Activated CD4-positive, alpha-beta T cell treated with anti-CD3 and anti-CD28 coated beads, Interleukin-2, amount 50 U/mL, for 24 hours (primary cell): ENCODE measurements at places on chromosomes 13 and 19.

DNA sequence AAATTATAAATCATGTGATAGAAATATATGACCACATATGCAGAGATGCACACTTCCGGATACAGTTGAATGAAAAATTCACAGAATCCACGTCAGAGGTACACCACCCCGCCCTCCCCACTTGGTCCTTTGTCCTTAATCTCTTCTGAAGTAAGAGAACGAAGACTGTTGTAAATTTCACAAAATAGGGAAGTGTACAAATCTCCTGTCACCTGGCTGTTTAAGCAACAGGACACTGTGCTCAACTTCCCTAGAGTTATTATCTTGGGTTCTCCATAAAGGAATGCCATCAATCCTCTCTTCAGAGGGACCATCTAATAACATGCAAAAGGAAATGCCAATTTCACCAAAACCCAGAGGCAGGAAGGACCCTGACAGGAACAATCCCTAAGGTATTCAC, 10.5 kb upstream of the CEACAM6 start:
- DNase-seq = no peak

GRCh38 chr13:73036566-73036965, 22.2 kb upstream of the KLF5 start:
- DNase-seq = no peak

- DNase-seq = no peak
These were observed 215.7 kb downstream of the KATNAL1 start for GRCh38 chr13:30091691-30092090.

DNA sequence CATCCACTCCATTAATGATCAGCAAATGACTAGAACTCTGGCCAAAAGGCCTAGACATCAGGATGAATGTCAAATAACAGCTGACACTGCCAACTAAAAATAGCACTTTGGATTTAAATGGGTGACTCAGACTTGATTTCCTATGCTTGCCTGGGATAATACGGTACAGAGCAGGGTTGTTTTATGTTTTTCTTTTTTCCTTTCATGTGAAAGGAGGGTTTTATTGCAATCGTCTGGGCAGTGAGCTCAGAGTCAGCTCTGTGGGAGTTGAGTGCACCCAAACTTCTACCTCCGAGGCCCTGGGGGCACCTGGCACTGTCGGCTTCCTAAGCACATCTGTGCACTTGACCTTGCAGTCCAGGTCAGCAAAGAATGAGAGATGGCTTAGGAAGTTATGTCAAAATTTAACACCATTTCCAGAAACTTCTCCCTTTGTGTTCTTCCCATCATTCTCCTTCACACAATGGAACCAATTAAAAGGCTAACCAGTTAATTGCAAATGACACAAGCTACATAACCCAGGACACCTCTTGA, 134.1 kb downstream of the LACC1 start:
- DNase-seq = no peak

DNA sequence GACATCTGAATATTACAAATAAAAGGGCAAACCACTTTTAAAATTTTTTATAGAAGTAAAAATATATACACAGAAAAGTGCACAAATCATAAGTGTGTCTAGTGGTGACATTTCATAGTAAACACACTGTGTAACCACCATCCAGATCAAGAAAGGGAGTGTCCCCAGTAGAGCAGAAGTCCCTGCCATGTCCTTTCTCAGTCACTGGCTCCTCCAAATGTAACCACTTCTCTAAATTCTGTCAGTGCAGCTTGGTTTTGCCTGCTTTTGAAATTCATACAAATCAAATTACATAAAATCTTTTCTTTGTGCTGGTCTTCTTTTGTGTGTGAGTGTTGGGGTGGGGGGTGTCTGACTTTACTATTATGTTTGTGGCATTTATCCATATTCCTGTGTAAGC, 116.5 kb downstream of the RBM26 start:
- no peak for DNase-seq

GRCh38 chr13:41928323-41928722, 32.6 kb downstream of the VWA8 start:
- DNase-seq = no peak

- no peak for DNase-seq
These were observed 299.8 kb downstream of the TSHZ3 start for GRCh38 chr19:31049431-31049830.

DNA sequence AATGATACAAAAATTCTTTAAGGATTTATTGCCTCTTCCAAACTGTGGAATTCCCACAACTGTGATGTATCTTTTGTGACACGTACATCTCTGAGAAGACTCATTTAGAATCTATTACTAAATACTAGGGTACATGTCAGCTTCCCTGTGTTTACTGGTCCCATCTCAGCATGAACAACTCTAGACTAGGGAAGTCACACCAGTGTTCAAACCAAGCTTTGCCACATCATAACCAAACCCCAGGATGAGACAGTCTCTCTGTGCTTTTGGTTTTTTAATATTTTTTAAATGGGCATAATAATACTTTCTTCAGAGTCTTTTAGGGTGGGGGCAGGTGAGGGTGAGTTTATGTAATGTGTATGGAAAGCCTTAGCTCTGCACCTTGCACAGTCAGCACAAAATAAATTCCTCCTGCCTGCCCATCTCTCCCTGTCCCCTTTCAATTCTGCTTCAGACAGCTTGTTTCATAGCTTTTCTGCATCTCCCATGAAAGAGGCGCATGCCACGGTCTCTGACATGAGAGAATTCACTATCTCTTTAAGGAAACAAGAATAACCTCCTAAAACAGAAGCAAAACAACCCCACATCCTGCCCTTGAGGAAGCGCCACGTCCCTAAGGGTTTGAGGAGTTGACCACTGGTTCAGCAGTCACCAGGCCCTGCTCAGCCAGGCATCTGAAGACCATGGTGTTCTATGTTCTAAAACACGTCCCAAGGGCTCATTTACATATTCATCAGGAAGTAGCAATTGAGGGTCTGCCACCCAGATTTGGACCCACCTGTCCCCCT, 174.5 kb downstream of the USP12 start:
- no peak for DNase-seq

DNA sequence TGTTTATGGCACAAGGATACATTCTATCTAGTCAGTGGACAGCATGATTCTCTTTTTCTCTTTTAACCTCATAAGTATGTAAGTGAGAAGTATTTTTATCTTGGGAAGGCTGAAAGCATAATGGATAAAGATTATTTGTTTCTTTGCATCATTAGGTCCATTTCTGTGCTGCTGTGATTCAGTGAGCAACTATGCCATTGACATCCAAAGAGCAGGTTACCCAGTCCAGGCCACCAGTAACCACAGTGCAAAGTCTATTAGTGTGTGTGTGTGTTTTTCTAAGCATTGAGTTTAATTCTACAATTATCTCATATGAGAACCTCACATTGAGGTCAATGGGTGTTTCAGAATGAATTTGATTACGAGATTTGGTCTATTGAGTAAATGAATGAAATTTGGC, 158.8 kb upstream of the DACH1 start:
- DNase-seq = no peak

DNA sequence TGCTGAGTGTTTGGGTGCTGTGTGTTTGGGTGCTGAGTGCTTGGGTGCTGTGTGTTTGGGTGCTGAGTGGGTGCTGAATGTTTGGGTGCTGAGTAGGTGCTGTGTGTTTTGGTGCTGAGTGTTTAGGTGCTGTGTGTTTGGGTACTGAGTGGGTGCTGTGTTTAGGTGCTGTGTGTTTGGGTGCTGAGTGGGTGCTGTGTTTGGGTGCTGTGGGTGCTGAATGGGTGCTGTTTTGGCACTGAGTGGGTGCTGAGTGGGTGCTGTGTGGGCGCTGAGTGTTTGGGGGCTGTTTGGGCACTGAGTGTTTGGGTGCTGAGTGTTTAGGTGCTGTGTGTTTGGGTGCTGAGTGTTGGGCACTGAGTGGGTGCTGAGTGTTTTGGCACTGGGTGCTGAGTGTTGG, 48.5 kb upstream of the F7 start:
- no peak for DNase-seq

GRCh38 chr19:30441011-30441410, 68.8 kb downstream of the ZNF536 start:
- no peak for DNase-seq

DNA sequence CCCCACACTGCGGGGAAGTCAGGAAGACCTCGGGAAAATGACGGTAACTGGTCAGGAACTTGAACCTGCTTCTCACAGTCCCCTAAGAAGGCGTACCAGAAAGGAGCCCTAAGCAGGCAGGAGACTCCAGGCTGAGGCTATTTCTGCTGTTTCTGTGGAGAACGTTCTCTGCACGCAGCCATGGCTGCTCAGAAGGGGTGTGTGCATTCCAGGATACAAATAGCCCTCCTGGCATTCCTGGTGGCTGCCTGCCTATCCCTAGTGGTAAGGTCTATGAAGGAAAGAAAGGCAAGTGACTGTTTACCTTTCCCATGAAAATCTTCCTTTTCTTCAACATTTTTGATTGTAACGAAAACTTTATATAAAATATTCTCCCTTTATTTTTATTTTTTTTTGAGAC, 2.5 kb downstream of the SGCG start:
- no peak for DNase-seq

GRCh38 chr19:57559008-57559403, 657 bp downstream of the ZNF550 start:
- no peak for DNase-seq

DNA sequence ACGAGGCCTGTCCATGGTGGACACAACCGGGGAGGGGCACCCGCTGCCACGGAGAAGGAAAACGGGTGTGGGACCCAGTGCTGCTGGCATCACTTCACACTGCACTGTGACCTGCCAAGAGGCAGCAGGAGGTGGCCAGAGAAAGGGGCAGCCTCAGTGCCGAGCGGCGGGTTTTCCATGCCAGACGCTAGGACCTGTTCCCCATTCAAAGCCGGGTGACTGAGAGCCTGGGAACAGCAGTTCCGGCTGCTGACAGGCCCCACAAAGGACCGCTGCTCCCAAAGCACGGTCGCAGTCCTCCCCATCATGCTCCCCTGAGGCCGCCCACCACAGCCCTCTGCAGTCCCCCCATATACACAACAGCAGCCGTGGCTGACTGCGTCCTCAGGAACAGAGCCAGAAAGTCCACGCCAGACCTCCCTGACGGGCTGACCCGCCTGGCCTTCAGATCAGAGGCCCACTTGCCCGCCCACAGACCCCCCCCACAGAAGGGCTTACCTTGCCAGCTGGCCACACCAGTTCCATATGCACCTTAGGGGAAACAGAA, 5.4 kb downstream of the AKAP8 start:
- DNase-seq = no peak

DNA sequence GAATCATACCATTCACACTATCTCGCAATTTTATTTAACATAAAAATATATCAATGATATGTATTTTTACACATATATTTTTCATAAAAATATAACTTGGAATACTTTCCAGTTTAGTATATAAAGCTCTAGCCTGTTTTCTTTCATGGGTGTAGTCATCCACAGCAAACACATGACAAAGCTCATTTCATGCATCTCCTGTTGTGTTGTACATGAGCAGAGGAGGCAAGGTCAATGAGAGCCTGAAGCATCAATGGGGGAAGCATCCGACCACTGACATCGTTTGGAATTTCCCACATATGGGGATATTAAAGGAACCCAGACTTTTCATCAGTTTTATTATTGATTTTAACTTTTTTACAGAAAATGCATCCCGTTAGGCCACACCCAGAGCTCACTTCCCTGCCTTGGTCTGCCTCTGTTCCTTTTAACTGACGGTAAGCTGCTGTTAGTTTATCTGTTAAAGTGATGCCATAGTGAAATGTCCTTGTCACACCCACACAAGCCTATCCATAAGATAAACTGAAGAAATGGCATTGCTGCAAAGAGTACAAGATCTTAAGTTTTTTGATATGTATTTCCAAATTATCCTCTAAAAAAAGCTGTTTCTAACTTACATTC, 44.0 kb downstream of the MIPEP start:
- DNase-seq = no peak

- DNase-seq = no peak
These were observed 6.1 kb upstream of the ERVV-1 start for GRCh38 chr19:53007606-53008005.

- no peak for DNase-seq
These were observed 10.8 kb downstream of the RASA3 start for GRCh38 chr13:114121496-114122126.

GRCh38 chr19:1472231-1473084, 6.6 kb downstream of the C19orf25 start:
- DNase-seq = no peak

DNA sequence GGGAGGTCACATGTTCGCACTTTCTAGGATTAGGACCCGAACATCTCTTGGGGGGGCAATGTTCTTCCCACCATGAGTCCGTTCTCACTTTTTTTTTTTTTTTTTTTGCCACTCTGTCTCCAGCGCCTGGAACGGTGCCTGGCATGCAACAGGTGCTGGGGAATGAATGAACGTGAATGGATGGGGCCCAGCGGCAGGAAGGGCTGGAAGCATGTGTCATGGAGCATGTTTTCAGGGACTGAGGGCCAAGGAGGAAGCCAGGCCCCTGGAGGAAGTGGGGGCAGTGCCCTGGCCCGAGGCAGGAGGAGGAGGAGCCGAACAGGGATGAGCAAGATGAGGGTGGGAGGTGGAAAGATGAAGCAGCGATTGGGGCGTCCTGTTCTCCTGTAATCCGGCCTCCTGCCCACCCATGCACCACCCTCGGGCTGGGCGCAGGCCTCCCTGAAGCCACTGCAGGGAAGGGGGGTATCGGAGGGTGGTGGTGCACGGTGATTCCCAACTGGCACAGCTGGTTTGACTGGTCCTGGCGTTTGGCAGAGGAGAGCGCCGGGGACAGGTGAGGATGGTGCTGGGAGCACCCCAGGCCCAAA, 8.8 kb upstream of the SULT2B1 start:
- no peak for DNase-seq

DNA sequence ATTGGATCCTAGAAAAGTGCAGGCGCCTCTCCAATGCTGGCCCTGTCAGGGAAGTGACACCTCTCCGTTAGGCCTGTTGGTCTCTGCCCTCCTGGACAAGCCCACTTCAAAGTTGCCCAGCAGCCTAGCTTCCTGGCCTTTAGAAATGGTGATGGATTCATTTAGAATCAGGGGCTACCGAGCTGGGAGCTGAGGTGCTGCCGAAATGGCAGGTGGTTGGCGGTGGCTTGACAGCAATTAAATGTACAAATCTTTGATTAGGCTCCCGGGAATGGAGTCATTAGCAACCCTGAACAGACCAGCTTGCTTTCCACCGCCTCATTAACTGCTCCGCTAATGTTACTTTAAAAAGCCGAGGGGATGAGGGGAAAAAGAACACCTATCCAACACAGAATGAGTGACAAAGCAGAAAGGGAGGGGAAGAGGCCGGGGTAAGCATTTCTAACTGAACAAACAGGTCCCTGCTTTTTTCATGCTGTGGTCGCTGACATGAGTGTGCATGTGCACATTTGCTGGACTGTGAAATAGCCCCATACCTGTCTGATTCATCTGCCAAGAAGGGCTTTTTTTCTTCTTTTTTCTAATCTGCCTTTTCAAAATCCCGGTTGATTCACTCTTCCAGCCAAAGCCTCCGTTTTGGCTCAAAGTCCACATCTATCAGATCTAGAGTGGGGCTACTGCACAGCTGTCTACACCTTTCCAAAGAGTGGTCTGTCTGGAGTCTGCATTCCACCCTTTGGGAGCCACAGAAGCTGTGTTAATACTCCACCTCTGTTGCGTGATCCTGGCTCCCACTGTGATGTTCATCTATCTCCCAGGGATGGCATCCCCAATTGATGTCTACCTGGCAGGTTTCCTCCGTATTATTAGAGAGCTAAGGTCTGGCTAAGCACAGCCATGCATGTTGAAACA, 431.9 kb downstream of the COG6 start:
- DNase-seq = no peak
